ENCODE measurements at places on chromosomes 3 and 15. TPM values are rescaled to one million over a fixed set of nuclear protein-coding genes. Genes with fewer than 3 reads are reported as not detected.

- DNase-seq: no peak
Measured at GRCh38 chr3:45848392-45848791, 6.5 kb upstream of the LZTFL1 start.

- no peak for DNase-seq
Measured at GRCh38 chr3:194282436-194283122, 68.5 kb downstream of the CPN2 start.

DNA sequence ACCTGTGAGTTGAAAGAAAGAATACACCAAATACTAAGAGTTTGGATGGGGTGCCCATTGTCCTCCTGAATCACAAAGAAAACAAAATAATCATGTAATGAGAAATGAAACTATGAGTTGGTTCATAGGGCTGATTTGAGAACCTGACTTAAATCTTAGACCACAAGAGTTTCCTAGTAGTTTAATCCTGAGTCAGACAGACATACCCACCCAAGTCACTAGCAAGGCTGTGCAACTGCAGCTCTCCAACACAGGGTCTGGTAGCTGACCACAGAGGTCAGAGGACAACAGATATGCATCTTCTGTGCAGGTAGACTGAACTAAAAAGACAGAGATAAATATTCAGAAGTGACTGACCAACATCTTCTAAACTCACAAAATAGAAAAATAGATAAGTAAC, 296.3 kb upstream of the TMCO5A start:
- no peak for DNase-seq

- DNase-seq: no peak
Measured at GRCh38 chr15:57297163-57297593, 79.1 kb upstream of the CGNL1 start.

- peak; percentile 76 for DNase-seq
Measured at GRCh38 chr3:170499562-170500156, 81.0 kb downstream of the CLDN11 start.

The NLGN1 gene
- not detected for total RNA-seq

The SPRED1 gene
- total RNA-seq: 4.2 TPM

The CELSR3 gene
- 0.45 TPM for total RNA-seq

The KLHL40 gene
- not detected for total RNA-seq

- DNase-seq: no peak
Measured at GRCh38 chr15:71752604-71753289, 57.6 kb upstream of the NR2E3 start.

Measured in left lobe of liver (tissue), 2 donors.